ENCODE measurements at places on chromosomes 2 and 18. TPM values are rescaled to one million over a fixed set of nuclear protein-coding genes. Genes with fewer than 3 reads are reported as not detected.

DNA sequence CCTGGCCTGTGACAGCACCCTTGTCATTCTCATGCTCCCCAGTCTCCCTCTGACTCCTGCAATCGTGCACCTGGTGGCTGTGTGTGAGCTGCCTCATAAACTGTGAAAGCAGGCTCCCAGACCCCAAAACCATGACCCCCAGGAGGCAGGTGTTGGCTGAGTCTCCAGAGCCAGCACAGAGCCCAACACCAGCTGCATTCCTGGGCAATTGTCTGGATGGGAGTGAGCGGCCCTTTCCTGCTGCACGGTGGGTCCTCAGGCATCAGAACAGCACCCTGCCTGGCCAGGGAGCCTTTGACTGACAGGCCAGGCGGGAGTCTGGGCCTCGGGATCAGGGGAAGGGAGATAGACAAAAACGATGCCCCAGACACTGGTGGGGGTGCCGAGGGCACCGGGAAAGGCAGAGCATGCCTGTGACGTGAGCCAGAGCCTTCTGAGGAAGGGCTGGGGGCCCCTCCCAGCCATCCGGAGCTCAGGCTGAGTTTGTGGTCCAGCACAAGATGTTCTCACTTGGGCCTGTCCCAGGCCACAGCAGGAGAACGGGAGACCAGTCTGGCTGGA, 135.1 kb upstream of the GPC1 start:
- H3K36me3 ChIP-seq: no peaks in the 10 kb centered on the region
- H3K4me1 ChIP-seq: no peaks in the 10 kb centered on the region
- DNase-seq: no peak

DNA sequence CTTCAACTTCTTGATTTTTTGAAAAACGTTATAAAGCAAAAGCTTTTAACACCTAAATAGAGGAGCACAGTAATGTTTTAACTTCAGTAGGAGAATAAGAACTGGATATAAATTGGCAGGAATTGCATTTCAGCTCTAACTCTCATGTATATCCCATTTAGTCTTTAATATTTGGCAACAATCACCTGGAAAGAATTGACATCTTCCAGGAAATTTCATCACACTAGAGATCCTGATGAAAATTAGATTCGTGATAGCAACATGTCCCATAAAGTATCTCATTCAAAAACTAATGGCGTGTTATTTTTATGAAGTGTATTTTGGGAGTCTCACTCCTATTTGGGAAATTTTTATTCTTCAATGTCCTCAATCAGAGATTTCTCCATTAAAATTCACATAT, 131.1 kb upstream of the DNAJC10 start:
- H3K36me3 ChIP-seq: no peaks in the 10 kb centered on the region
- no peak overlapping the region for H3K27ac ChIP-seq
- H3K27me3 ChIP-seq: no peaks in the 10 kb centered on the region
- no peak for DNase-seq
- H3K4me3 ChIP-seq: no peak overlapping the region

GRCh38 chr18:46073474-46074331, 1.6 kb upstream of the PSTPIP2 start:
- H3K27me3 ChIP-seq: no peaks in the 10 kb centered on the region
- peak; percentile 58 for DNase-seq
- H3K27ac ChIP-seq: no peak overlapping the region
- H3K36me3 ChIP-seq: no peaks in the 10 kb centered on the region
- peaks cover 28% of the 10 kb centered on the region for H3K4me1 ChIP-seq

- no peaks in the 10 kb centered on the region for H3K36me3 ChIP-seq
- no peak overlapping the region for H3K27ac ChIP-seq
- no peaks in the 10 kb centered on the region for H3K27me3 ChIP-seq
- DNase-seq: peak; percentile 11
- peaks cover 31% of the 10 kb centered on the region for H3K4me1 ChIP-seq
Measured at GRCh38 chr2:11677136-11678055, 7.4 kb upstream of the NTSR2 start.

The LYPD6B gene
- 9.3 TPM for total RNA-seq

GRCh38 chr2:235844561-235844960, 323.6 kb downstream of the GBX2 start:
- no peaks in the 10 kb centered on the region for H3K27me3 ChIP-seq
- no peak overlapping the region for H3K27ac ChIP-seq
- DNase-seq: no peak

- peak overlapping the region; percentile 31 for H3K4me3 ChIP-seq
- peak; percentile 27 for DNase-seq
- peaks cover 58% of the 10 kb centered on the region for H3K4me1 ChIP-seq
- no peaks in the 10 kb centered on the region for H3K27me3 ChIP-seq
- H3K27ac ChIP-seq: peak overlapping the region; percentile 89
Measured at GRCh38 chr2:189579585-189580186, 900 bp downstream of the SLC40A1 start.

- DNase-seq: no peak
- H3K36me3 ChIP-seq: no peaks in the 10 kb centered on the region
- H3K4me3 ChIP-seq: no peak overlapping the region
- H3K27ac ChIP-seq: no peak overlapping the region
- H3K4me1 ChIP-seq: no peaks in the 10 kb centered on the region
- H3K27me3 ChIP-seq: no peaks in the 10 kb centered on the region
Measured at GRCh38 chr2:168948621-168949212, 47.6 kb downstream of the G6PC2 start.

- no peaks in the 10 kb centered on the region for H3K36me3 ChIP-seq
- no peak overlapping the region for H3K27ac ChIP-seq
- H3K4me3 ChIP-seq: no peak overlapping the region
- no peak for DNase-seq
Measured at GRCh38 chr2:5839550-5839949, 147.4 kb downstream of the SOX11 start.

DNA sequence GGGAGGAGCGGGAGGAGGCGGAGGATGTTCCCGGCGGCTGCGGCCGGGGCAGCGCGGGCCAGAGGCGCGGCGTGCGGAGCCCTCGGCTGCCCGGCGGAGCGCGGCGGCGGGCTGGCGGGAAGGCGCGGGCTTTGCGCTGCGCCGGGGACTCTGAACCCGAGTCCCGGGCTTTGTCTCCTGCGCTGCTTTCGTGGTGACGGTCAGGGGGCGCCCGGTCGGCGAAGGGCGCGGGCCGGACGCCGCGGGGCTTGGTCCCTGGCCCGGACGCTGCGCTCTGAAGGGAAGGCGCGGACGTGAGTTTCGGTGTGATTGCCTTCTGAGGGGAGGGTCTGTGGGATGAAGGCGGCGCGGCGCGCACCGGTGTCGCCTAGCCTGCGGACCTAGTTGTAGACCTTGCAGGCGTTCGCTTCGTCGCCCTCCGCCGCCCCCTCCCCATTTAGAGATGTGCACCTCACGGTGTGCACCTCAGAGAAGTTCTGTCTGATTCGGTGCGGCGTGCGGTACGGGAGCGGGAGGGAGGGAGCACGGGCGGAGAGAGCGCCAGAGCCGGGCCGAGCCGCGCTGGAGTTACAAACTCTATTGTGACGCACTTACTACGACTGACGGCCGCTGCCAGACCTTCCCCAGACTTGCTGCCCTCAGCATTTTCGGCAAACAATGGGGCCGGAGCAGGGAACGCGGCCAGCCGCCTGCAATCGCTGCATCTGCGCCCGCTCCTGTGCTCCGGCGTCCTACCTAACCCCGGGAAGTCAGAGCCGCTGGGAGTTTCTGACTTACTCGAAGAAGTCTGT, 2.1 kb downstream of the BCL2L11 start:
- no peaks in the 10 kb centered on the region for H3K27me3 ChIP-seq
- peak overlapping the region; percentile 44 for H3K4me3 ChIP-seq
- peaks cover 54% of the 10 kb centered on the region for H3K4me1 ChIP-seq
- peaks cover 5% of the 10 kb centered on the region for H3K36me3 ChIP-seq
- DNase-seq: peak; percentile 83

GRCh38 chr18:48084041-48084757, 153.7 kb upstream of the SMAD2 start:
- H3K4me1 ChIP-seq: no peaks in the 10 kb centered on the region
- no peak for DNase-seq
- H3K27ac ChIP-seq: no peak overlapping the region
- no peak overlapping the region for H3K4me3 ChIP-seq
- H3K36me3 ChIP-seq: no peaks in the 10 kb centered on the region

- no peak overlapping the region for H3K4me3 ChIP-seq
- H3K36me3 ChIP-seq: no peaks in the 10 kb centered on the region
- DNase-seq: no peak
- peaks cover 10% of the 10 kb centered on the region for H3K27me3 ChIP-seq
- no peak overlapping the region for H3K27ac ChIP-seq
- H3K4me1 ChIP-seq: no peaks in the 10 kb centered on the region
Measured at GRCh38 chr18:24914685-24915084, 437.3 kb downstream of the ZNF521 start.

The PSMD14 gene
- total RNA-seq: 26.2 TPM

The IL18R1 gene
- 3.1 TPM for total RNA-seq

GRCh38 chr2:74005786-74006185, 21.1 kb downstream of the TET3 start:
- DNase-seq: no peak
- no peak overlapping the region for H3K4me3 ChIP-seq
- H3K27me3 ChIP-seq: no peaks in the 10 kb centered on the region
- H3K36me3 ChIP-seq: no peaks in the 10 kb centered on the region

DNA sequence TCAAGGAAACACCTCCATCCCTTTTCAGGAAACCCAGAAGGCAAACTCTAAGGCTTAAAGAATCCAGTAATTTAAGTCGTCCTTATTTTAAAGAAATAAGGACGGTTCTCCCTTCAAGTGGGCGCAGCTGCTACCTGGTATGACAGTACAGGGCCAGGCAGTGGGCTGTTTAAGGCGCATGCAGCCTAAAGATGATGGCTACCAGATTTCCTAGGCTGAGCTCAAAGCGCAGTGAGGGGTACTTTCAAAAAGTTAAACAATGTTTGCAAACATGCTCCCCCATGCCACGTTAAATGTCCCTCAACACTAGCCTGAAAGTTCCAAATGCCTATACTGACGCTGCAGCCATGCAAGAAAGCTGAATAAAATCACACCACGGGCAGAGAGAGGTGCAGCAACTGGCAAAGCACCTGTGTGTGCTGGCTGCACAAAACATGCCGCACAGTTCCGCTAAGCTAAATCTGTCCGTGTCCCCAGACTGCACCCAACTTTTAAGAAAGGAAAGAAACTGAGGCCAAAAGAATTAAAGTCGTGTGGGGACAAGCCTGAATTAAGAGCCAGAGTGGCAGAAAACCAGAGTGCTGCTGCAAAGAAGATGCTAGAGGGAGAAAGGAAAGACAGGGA, 583 bp downstream of the HIBCH start:
- DNase-seq: peak; percentile 36
- no peaks in the 10 kb centered on the region for H3K36me3 ChIP-seq
- no peaks in the 10 kb centered on the region for H3K27me3 ChIP-seq
- peak overlapping the region; percentile 84 for H3K27ac ChIP-seq
- H3K4me3 ChIP-seq: peak overlapping the region; percentile 15
